ENCODE measurements at places on chromosomes 7 and 10. TPM values are rescaled to one million over a fixed set of nuclear protein-coding genes. Genes with fewer than 3 reads are reported as not detected.

- no peak for DNase-seq
These were observed 545.9 kb downstream of the GFRA1 start for GRCh38 chr10:115727129-115727528.

DNA sequence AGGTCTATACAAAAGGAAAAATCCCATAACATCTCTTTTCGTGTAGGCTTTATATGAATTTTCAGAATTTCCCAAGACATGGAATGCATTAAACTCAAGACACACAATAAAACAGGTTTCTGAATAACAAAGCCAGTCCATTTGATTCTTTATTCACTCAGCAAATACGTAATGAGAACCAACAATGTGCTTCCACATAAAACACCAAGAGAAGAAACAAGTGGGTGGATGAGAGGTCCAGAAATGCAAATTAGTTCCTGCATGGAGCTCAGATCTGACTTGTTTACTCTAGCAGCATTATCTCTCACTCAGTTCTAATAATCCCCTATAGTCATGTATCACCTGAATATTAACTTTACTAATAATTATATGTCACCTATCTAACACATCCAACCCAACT, 249.5 kb downstream of the LRRTM3 start:
- DNase-seq, result no peak

GRCh38 chr7:107291434-107291833, 122.6 kb downstream of the HBP1 start:
- DNase-seq, result no peak

DNA sequence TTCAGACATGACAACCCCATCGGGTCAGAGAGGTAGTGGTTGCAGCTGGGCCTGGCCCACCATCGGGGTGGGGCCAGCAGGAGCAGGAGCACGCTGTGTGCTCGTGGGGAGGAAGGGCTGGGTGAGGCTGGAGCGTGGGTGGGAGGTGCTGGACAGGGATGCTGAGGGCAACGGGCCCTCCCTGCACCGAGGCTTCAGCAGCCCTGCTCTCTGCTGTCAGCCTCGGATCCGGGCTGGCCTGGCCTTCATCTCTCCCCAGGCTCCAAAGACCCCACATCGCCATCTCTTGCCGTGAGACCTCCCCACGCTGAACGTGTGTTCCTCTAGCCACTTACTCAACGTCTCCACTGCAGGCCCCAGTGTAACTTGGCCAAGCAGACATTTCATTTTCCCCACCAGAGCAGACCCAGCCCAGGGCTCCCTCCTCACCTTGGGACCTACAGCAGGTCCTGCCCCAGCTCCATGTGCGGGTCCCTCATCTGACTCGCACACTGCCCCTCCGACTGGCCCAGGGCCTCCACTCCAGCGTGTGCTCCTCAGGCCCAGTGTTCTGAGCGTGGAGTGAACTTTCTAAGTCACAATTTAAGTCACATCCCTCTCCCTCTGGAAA, 462.4 kb downstream of the DNAJB6 start:
- DNase-seq, result no peak

Gene PIK3AP1
- 4.2 TPM for total RNA-seq

Gene GPR26
- total RNA-seq, result not detected
